ENCODE measurements at places on chromosomes 5 and 9.

GRCh38 chr5:122114501-122114900, 14.8 kb upstream of the ZNF474 start:
- no peak for DNase-seq

GRCh38 chr9:133531293-133531692, 3.2 kb upstream of the ADAMTSL2 start:
- DNase-seq: no peak

DNA sequence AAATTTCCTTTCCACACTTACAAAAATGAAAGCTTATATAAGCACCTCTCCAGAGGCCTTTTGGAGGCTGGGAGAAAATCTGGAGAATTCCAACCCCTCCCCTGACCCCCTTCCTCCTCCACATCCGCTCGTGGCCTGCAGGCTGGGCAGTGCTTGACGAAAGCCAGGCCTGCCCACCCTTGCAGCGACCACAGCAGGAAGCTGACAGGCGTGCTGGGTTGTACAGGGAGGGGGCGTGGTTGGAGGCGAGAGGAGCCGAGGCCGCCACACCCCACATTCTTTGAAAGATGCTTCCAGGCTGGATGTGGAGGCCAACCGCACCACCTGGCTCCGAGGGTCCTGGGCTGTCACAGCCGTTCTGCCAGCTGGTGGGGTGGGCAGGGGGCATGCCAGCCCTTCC, 47.8 kb upstream of the IER5L start:
- DNase-seq: no peak

DNA sequence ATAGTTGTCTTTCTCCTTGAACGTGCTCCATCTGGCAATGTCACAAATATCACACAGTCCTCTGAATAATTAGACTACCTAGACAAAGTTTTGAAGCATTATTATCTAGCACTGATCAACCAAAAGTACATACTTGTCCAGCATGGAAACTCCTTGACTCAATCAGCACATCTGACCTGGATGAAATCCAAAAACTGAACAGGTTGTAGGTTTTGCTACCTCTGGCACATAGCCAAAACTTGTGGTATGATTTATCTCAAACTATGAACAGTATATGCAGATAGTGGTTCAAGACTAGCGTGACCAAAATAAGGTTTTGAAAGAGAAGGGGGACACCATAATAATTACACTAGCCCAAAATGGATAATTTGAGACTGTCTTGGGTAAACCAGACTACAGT, 158.1 kb downstream of the ARRDC3 start:
- DNase-seq: no peak

DNA sequence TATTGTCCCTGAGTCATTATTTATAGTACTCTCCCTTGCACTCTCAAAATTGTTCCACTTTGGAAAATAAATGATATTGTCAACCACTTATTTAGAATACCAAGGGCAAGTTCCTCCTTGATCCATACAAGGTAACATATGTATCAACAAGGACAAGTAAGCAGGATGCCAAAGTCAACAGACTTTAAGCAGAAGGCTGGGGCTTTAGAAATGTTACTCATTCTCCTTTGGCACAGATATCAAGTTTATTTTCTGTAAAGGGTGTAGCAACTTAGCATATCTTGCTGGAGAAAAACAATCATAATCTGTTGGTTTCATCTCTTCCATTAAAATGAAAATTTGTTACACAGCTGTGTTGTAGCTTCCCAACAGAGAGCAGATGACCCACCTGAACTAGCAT, 248.7 kb upstream of the SLC30A5 start:
- DNase-seq: no peak

DNA sequence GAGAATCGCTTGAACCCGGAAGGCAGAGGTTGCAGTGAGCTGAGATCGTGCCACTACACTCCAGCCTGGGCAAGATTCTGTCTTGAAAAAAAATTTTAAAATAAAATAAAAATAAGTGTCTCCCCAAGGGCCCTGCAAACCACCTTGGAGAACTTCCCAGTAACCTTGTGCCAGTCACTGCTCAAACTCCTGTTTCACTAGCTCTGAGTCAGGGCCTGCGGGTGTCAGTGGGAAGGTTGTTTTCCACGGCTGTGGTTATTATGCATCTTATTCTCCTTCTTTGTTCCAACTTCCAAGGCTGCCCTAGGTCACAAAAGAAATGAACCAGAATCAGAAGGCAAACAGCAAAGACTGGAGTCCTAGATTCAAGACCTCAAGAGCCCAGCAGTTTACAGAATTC, 246.7 kb downstream of the ADAMTSL1 start:
- DNase-seq: no peak

DNA sequence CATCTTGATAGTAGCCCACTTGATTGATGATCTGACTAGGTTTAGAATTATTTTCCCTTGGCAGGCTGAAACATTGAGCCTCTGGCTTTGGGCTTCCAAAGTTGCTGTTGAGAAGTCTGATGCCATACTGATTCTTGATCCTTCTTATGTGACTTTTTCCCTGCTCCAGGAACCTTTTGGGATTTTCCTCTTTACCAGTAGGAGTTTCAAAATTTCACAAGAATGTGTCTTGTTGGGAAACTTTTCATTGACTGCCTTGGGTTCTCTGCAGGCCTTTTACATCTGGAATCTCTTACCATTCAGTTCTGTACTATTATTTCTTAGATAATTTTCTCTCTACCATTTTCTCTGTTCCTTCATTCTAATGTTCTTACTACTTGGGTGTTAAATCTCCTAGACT, 20.0 kb downstream of the STC2 start:
- DNase-seq: no peak

All from HCT116 (cell line).